ENCODE measurements at places on chromosomes 16 and 17.
A peak's percentile ranks its signal among the peaks of the same experiment; 100 is the strongest.

- DNase-seq: no peak
Measured at GRCh38 chr17:9242497-9242881, 221.2 kb downstream of the NTN1 start.

GRCh38 chr17:10295728-10296343, 77.0 kb downstream of the MYH13 start:
- DNase-seq: peak; percentile 16

DNA sequence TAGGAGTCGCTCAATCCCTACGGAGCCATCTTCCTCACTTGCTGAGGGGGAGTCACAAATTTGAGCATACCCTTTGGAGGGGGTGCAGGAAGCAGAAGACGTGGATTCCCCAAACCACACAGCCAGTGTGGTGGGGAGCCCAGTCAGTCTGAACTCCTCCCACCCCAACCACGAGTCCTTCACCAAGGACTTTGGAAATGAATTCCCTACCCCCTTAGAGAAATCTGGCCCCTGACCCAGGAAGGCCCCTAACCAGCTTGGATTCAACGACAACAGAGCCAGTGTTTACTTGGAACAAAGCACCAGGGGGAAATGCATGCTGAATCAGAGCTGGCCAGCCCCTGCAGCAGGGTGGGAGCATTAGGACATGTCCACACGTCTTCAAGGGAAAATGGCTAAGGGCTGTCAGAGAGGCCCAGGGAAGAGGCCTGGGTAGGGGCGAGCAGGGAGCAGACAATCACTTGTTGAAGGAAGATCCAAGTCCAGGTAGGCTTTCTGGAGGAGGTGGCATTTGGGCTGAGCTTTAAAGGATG, 5.5 kb upstream of the TMEM92 start:
- DNase-seq: no peak

DNA sequence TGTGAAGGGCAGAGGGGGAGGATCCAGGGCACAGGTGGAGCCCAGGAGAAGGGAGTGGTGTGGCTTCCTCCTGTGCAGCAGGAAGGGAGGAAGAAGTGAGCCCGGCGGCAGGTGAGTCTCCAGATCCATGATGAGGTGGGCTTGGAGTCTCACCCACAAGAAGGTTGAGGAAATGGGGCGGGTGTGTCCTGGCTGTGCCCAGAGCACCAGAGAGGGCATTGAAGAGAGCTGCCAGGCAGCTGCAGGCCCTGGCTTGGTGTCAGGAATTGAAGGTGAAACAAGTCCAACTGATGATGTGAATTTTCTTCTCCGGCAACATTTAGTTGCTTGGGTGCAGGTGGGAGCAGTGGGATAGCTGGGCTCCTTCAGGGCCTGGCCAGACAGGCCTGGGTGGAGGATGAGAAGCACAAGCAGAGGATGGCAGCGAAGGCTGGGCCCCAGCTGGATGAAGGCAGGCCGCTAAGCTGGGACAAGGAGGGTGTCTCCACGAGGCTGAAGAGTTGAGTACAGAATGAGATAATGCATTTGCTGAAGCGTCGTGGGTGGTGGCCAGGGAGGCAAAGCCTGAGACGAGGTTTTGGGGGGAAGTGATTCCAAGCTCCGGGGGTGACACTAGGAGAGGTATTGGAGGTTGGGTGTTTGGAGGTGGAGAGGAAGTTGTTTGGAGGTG, 18.3 kb downstream of the NT5M start:
- no peak for DNase-seq

DNA sequence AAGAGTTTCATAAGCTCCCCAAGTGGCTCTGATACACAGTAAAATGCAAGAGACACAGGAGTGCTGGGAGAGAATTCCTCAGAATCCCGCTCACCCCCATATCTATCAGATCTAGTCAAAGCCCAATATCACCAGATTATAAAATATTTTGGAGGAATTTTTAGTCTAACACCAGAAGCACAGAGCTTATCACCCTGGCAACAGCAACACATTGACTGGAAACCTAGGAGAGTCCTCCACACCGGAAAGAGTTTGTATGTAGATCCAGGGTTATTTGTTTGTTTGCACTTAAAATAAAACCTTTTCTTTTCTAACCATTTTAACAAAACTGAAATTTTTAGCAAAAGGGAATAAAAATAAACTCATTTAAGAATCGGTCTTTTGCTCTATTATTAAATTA, 7.2 kb downstream of the SOX9 start:
- DNase-seq: no peak

Data from CD4-positive, alpha-beta T cell treated with Interleukin-10 for 1 hour (primary cell).